Hematopoietic multipotent progenitor cell treated with erythropoietin and hydrocortisone succinate and interleukin-3 and kit ligand, for 15 days (in vitro differentiated cells): ENCODE measurements at places on chromosomes 2 and 18.

DNA sequence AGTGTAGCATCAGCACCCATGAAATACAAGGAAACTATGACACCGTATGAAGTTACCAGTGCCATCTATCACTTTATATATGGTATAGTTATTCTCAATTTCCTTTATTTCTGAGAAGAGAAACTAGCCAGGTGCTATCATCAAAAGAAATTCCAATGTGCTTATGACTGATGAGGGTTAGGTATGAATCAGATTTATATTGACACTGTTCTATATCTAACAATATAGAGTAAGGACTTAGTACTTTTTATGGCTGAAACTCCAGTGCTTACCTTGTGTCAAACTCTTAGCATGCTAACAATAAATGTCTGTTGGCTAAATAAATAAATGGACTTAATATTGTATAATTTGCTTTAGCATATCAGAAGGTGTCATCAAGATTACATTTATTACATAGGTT lies 6.9 kb downstream of the METTL4 start:
- no peak for DNase-seq

DNA sequence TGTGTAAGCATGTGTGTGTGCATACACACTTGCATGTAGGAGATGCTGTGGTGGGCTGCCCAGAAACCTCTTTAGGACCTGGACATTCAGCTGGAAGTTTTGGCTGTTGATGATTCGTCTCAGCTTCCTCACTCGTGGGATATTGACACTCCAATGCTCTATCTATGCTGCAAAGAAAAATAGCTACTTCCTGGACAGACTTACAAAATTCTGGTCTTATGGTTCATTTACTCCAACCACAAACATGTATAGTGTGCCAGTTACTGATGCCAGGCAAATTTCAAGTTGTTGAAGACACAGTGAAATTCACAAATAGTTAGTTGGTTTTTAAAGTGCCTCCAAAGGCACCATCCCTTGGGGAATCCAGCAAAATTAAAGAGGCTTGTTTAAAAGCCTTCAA lies 882.6 kb downstream of the CPS1 start:
- no peak for DNase-seq

GRCh38 chr2:9897331-9897737 lies 54.1 kb downstream of the TAF1B start:
- peak; percentile 32 for DNase-seq

DNA sequence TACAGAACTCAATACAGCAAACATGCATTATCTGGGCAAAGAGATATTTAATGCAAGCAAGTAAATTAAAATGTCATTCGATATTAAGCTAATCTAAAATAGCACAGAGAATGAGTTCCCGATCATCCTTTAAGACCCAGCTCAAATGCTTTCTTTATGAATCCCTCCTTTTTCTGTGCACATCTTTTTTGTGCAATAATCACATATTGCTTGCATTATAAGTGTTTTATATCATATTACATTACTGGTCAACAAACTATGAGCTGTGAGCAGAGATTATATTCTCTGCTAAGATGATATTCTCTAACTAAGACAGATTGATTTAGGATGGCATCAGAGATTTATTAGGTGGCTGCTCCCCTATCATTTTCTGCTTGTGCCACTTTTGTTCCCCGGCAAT lies 146.1 kb downstream of the ERBB4 start:
- no peak for DNase-seq

GRCh38 chr2:174778085-174778981 lies 14.1 kb upstream of the CHRNA1 start:
- no peak for DNase-seq

DNA sequence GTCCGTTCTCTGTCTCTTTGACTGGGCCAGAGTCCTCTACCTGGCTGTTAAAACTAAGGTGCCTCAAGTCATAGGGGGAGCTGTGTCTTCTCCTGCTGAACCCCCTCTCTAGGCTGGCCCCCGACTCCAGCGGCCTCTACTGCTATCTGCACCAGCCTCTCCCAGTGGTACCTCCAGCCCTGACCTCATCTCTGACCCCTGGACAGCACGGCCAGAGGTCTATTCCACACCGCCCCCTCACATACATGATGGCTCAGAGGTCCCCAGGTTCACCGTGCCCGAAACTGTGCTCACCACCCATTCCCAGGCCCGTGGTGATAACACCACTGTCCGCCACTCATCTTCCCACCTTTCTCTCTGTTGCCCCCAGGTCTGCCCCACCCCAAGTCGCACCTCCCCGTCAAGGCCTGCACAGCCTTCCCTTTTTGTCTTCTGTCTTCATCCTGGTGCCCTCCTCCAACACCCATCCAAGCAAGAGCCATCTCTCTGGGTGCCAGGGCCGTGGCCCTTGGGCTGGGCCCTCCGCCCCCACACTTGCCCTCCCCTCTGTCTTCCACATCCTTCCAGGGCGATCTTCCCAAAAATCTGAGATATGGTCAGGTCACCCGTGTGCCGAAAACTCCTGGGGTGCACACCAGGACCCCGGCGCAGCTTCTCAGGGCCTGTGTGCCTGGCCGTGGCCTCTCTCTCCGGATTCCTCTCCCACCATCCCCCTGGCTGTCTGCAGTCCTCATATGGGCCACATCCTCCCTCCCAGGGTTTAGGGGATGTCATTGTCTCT lies 134.4 kb upstream of the ID2 start:
- no peak for DNase-seq

- no peak for DNase-seq
These were observed 27.0 kb upstream of the ST3GAL5 start for GRCh38 chr2:85915606-85916303.

DNA sequence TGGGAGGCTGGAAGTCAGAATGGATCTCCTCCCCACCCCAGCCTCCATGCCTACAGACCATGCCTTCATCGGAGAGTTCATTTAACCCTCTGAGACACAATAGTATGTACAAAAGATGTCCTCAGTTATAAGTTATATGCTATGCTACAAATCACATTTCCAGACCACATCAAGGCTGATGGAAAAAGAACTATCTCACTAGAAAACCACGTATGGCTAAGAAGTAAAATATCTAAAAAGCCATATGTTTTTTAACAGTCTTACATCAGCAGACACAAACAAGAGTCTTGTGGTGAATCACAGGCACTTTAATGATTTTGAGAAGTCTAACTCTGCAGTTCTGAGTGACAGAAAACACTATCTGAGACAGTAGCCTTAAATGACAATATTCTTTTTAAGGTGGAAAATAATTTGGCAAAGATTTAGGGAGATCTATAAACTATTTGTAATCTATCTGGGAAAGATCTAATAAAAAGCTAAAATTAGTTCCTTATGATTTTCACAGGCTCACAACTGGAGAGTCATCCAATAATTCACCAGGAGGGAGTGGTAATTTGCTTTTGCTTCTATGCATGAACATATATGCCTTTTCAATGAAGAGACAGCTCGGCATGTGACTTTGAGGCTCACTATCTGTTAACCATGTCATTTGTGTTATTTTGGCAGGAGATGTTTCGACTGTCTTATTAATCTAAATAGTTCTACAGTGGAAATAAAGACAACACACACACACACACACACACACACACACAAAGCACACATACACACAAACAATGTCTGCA lies 197.5 kb downstream of the IRS1 start:
- no peak for DNase-seq

DNA sequence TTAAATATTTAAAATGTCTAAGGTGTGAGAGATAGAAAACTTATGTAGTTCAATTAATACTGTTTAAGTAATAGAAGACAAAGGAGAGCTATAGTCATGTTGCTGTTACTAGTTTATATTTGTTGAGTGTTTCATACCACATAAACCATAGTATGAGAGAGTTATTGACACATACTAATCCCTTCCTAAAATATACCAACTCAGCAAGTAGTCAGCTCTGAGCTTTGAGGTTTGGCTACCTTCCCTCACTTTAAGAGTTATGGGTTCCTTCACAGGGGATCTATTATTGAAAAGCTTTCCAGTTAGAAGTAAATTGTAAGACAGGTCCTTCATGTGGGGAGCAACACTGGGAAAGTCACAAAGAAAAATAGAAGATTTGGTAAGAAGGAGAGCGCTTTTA lies 701.6 kb upstream of the ZEB2 start:
- no peak for DNase-seq

GRCh38 chr2:189858291-189858690 lies 74.0 kb downstream of the PMS1 start:
- no peak for DNase-seq

- no peak for DNase-seq
These were observed 32.0 kb upstream of the GPR55 start for GRCh38 chr2:230956827-230957755.

DNA sequence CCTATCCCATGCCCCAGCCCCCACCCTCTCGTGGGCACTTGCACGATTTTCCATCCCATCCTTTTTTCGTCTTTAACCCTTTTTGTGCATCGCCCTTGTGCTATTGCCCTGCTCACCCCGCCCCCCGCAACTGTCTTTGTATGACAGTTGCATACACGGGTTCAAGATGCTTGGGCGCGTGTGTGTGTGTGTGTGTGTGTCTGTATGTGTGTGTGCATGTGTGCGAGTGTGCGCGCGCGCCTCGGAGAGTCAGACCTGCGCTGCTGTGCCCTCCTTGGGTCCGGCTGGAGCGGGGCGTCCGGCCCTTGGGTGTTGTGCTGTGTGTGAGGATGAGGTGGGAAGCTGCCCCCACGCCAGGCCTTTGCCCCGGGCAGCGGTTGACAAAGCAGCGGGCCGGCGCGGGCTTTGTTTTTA lies 230.7 kb downstream of the HAUS1 start:
- DNase-seq, result no peak

GRCh38 chr2:227684258-227684657 lies 17.7 kb downstream of the SCYGR5 start:
- DNase-seq, result no peak

GRCh38 chr2:96532641-96533291 lies 3.8 kb upstream of the ARID5A start:
- DNase-seq, result no peak

- DNase-seq, result no peak
These were observed 24.8 kb downstream of the FBLN7 start for GRCh38 chr2:112162956-112163355.

DNA sequence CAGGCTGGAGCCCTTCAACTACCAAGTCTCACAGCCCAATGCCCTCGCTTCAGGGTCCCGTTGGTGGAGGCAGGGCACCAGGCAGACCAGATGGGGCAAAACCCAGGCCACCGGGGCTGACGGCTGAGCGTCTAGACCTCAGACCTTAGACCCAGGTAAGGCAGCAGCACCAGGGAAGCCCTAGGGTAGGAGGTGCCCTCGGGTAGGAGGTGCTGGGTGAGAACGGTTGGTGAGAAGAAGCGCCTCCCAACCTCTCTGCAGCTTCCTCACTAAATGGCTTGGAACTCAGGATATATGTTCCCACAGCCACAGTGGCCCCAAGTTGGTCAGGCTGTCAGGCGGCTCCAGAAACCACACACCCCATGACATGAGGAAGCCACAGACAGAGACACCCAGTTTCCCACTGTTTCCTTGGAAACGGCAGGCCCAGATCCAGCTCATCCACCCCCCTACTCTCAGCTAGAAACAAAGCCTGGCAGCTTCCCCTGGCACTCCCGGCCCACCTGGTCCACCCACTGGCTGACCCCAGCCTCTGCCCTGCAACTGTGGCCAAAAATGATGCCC lies 13.1 kb upstream of the MLPH start:
- no peak for DNase-seq
